ENCODE measurements at places on chromosomes 12 and 14.
A peak's percentile ranks its signal among the peaks of the same experiment; 100 is the strongest.

DNA sequence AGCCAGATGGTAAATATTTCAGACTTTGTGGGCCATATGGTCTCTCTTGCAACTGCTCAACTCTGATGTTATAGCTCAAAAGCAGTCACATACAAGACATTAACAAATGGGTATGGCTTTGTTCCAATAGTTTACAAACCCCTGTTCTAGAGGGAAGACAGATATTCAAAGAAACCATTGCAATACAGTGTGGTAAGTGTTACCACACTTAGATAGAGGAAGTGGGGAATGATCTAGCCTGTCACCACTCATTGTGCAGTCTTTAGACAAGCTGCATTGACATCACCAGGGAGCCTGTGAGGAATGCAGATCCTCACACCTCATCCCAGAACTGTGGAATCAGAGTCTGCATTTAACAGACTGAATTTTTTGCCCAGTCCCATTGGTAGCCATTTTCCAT lies 80.0 kb upstream of the RGS6 start:
- no peak for DNase-seq

DNA sequence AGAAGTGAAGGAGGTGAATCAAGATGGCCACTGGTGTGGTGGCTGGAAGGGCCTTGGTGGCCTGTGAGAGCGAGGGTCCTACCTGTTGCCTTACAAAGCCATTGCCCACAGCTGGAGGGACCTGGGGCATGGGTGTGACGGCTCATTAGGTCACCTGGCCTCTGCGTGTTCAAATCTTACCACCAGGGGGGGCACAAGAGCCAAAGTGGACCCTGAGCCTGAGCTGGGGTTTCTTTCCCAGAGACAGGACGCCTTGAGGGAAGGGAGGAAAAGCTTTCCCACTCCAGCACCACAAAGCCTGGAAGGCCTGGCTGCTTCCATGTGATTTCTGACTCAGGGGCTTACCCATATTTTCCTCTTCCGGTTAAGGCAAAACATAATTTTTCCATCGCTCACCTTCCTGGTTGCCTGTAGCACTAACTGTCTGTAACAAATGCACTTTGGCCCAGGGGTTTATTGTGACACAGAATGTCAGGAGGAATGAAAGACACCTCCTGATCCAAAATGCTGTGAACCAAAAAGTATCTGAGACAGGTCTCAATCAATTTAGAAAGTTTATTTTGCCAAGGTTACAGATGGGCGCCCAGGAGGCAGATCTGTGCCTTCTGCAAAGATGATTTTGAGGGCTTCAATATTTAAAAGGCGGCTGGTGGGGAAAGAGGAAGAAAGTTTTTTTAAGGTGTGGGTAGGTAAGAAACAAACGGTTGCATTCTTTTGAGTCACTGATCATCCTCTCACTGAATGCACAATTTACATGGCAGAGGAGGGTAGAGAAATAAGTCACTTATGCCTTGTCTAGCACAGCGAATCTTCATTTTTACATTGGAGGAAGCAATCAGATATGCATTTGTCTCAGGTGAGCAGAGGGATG lies 4.3 kb upstream of the CD9 start:
- peak; percentile 86 for DNase-seq

GRCh38 chr12:90801776-90802175 lies 153.2 kb downstream of the CCER1 start:
- no peak for DNase-seq

GRCh38 chr14:24122898-24123297 lies 7.6 kb upstream of the FITM1 start:
- DNase-seq: no peak

- DNase-seq: peak; percentile 63
Observed at GRCh38 chr12:30729547-30729946, 25.2 kb downstream of the CAPRIN2 start.

GRCh38 chr12:82708061-82708879 lies 21.6 kb downstream of the TMTC2 start:
- DNase-seq: peak; percentile 91

DNA sequence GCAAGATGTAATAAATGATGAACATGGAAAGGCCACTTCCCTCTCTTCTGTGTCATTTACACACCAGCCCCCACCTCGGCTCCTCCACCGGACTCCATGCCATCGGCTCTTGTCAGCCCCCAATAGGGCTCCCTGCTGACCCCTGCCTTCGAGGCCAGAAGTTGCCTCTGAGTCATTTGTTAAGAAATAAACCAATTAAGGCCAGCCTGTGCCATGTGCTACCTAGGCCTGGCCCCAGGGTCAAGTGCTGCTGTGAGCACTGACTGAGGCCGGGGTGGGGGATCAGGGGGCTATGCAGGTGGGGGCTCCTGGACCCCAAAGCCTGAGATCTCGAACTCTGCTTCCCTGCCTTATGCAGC lies 53.2 kb downstream of the TESC start:
- no peak for DNase-seq

- no peak for DNase-seq
Observed at GRCh38 chr12:116650585-116651087, 87.2 kb downstream of the SPRING1 start.

DNA sequence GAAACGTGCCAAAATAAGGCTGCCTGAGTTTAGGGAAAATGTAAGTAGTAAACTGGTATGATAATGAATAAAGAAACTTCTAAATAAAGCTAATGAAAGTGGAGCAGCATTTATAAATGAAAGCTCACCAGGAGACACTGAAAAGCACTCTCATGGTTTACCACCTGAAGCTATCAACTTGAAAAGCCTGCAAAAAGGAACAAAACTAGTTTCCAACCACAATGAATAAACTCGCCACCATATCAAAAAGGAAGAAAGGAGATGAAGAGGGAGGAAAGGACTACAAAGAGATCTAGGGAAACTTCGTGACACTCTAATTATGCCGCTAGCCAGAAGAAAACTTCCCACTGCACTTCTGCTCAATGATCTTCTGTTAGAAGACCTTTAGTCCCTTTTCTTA lies 66.7 kb downstream of the MED13L start:
- DNase-seq: no peak

- no peak for DNase-seq
Observed at GRCh38 chr14:101402936-101403660, 158.2 kb upstream of the DIO3 start.

DNA sequence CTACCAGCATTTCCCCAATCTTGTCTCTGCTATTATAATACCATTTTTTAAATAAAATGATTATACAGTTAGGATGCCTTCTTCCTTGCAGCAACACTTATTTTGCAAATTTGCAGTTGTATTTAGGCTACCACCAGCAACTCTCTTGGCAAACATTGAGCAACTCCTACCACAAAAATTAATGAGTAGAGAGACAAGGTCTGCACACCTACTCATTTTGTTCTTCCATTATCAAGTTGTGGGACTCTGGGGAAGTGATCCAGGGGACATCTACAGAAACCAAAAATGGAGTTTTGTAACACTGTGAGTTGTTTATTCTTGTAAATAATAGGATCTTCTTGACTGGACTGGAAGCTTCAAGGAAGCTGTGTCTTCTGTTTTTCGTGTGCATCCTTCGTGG lies 38.6 kb downstream of the DGLUCY start:
- DNase-seq: no peak

DNA sequence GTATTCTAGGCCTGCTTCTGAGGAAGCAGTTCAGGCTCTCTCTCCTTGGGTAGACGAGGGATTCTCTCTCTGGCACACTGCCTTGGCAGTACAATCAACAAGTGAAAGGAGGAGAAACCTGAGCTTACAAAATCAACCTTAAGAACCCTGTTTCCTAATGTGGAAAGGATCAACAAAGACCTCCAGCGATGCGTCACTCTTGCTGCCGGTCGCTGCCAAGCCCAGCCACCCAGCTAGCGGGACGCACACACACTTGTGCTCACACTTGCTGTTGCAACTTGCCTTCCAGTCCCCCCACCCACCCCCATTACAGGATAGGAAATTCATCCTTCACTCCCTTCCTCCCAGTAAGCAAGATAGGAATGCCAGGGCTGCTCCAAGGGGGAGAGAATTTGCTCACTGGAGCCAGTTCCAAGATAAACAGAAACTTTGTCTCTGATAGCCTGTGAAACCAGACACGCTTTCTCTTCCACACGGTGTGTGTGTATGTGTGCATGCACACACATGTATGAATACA lies 144.3 kb downstream of the BCL11B start:
- DNase-seq: no peak

DNA sequence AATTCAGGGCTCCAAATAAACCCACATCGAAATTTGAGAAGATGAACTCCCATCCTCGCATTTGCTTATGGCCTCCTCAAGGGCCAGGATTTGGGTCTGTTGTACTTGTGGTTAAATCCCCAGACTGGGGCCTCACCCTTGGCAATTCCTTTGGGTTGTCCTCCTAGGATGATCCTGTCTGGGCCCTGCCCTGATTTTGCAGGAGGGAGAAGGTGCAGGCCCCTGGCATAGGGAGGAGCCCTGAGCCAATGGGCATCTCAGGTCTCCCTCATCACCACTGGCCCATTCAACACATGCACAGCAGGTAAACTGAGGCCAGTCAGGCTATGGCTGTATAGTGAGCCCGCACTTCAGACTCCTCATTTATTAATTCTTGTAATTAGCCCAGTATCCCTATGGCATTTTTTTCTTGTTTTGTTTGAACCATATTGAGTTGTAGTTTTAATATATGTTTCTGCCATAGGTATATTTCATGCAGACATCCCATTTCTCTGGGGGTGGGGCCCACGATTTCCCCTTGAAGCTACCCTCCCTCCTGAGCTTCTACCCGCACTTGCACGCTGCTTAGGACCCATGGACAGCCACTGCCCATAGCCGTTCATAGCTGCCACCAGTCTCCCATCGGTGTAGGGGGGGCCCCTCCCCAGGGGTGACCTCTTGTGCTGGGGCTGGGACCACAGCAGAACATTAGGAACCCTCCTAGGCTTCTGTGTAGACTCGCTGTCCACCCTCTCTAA lies 67.1 kb upstream of the DDX11 start:
- DNase-seq: no peak

GRCh38 chr12:111693818-111694217 lies 8.0 kb downstream of the ACAD10 start:
- no peak for DNase-seq

- no peak for DNase-seq
Observed at GRCh38 chr12:51622564-51622963, 31.5 kb downstream of the SCN8A start.

- no peak for DNase-seq
Observed at GRCh38 chr12:26282339-26282940, 87.1 kb downstream of the SSPN start.

DNA sequence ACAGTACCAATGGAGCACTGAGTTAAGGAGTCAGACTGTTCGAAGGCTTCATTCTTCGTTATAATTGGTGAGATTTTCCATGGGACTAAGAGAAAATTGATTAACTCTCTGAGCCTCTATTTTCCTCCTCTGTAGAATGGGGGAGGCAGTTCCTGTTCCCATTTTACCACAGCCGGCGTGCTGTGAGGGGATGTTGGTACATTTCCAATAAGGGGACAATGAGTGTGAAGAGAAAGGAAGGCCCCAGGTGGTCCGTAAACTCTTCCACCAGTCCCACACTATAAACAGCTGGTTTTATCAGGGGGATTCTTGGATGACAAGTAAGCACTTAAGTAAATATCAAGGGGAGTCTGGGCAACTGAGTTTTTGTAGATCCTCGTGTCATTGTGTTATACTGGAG lies 109.9 kb downstream of the DAD1 start:
- no peak for DNase-seq

- DNase-seq: no peak
Observed at GRCh38 chr14:72597252-72598233, 296.4 kb downstream of the DPF3 start.

DNA sequence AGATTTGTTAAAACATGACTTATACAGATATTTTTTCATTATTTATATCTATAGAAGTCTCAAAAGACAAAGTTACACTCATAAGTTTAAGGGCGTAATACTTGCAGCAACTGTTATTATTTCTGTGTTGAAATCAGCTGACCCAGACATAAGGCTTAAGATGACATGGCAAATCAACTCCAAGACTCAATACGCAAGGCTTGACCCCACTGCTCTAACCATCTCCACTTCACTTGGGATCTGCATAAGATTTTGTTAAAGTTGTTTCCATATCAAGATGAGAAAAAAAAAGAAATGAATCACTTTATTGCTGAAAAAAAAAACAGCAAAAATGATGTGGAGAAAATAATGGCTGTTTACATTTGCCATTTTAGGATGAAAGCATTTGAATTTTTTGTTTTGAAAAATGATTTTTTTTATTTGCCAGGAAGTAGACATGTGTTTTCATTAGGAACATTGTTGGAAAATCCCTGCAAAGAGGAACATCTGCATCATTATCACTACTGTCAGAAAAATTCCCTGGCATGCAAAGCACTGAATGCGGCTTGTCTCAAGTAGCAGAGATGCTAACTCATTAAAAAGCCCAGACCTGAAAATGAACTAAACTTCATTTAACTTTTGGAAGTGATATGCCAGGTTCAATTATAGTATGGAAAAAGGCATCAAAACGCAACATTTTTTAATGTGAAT lies 73.5 kb downstream of the LIN7A start:
- no peak for DNase-seq

- DNase-seq: no peak
Observed at GRCh38 chr12:26238341-26239121, 43.2 kb downstream of the SSPN start.

DNA sequence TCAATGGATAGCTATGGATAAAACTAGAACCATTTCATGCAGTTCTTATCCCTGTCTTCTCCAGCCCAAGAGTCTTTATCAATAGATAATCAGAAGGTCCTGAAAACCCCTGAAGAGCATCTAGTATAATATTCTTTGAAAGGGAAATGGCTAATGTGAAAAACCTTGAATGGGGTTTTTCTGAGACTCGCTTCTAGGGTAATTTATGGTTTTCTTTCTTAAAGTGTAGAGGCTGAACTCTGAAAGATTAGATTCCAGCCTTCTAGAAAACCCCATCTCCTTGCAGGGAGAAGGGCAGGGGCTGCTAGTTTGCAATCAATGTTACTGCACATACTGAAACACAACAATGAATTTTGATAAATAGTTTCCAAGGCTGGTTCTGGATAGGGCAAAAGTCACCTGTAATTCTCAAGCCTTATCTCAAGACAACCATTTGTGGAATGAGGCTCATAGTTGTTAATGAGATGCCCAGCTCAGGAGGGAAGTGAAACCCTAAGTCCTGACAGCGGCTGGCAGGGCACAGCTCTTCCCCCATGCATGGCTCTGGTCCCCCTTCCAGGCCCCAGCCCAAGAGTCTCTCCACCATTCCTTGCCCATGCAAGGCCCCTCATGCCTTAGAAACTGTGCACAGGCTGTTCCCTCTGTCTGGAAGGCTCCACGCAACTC lies 33.7 kb upstream of the PYGL start:
- DNase-seq: no peak

DNA sequence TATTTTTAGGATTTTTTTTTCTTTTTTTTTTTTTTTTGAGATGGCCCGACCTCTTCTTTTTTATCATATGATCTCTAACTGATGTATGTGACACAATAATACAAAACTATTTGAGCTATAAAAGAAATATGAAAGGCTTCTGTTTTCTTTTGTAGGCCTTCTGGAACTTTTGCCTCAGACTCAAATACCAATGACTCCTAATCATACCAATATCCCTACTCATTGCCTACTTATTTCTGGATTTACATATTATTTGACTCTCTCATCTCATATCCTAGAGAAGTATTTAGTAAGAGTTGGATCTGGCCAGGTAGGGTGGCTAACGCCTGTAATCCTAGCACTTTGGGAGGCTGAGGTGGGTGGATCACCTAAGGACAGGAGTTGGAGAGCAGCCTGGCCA lies 12.7 kb upstream of the WDR89 start:
- DNase-seq: no peak

GRCh38 chr12:89306827-89307473 lies 45.4 kb downstream of the DUSP6 start:
- DNase-seq: no peak

- DNase-seq: no peak
Observed at GRCh38 chr14:76920331-76921087, 94.3 kb downstream of the LRRC74A start.
